Mesenteric fat pad (tissue), 1 donor: ENCODE measurements at places on chromosomes 6 and 20. TPM values are rescaled to one million over a fixed set of nuclear protein-coding genes. Genes with fewer than 3 reads are reported as not detected.

- no peak for DNase-seq
Observed at GRCh38 chr6:43509142-43509983, 783 bp downstream of the LRRC73 start.

GRCh38 chr6:3838992-3839867 lies 9.9 kb upstream of the FAM50B start:
- DNase-seq = no peak

The CYP21A2 gene
- total RNA-seq = 0.45 TPM

The HLA-DOA gene
- total RNA-seq = 5.0 TPM

The LY6G6D gene
- not detected for total RNA-seq
